Posterior cingulate gyrus (tissue), 11 donors: ENCODE measurements at places on chromosomes 2 and 18.

DNA sequence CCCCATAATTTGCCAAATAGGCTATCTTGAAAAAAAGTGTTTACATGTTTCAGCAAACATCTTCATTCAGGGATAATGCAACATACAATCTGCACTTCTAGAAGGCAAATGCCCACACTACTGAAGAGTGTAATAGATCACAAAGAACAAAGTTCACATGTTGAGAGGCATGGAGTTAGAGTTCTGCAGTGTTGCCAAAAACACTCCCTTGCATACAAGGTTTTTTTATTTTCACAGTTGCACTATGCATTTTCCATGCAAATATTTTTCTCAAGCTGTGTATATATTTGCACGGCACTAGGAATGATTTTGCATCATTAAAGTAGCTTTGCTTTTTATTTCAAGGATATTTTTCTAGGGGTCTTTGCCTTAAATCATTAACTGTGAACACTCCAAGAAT lies 409.9 kb downstream of the THSD7B start:
- no peak for DNase-seq

- no peak for DNase-seq
Measured at GRCh38 chr2:70990216-70990615, 4.5 kb downstream of the TEX261 start.

DNA sequence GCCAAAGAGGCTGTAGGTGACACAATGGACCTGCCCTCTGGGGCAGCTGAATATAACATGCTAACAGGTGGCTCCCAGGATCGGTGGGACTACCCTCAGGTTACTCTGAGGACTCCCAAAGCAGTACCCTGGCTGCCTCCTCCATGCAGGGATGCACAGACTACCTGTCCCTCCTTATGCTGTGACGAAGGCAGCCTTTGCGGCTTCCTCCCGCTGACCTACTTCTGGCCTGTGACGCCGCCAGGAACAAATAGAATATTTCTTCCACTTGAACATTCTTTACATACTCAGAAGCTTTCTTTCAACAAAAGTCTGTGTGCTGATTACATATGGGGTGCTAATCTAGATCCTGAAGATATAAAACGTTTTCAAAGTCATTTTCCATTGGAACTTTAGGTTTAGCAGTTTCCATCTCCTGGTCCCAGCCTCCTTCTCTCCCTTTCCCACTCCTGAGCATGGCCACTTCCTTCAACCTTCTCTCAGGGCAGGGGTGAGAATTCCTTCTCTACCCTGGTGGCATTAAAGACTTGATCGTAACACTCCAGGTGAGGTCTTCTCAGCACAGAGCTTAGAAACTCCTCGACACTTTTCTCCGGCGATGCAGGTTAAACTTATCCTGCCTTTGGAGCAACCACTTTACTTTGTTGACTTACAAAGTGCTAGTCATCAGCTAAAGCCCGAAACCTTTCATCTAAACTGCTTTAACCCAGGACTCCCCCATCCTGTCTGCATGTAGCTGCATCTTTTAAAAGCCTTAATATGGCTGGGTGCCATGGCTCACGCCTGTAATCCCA lies 58.9 kb upstream of the STK17B start:
- DNase-seq = no peak

DNA sequence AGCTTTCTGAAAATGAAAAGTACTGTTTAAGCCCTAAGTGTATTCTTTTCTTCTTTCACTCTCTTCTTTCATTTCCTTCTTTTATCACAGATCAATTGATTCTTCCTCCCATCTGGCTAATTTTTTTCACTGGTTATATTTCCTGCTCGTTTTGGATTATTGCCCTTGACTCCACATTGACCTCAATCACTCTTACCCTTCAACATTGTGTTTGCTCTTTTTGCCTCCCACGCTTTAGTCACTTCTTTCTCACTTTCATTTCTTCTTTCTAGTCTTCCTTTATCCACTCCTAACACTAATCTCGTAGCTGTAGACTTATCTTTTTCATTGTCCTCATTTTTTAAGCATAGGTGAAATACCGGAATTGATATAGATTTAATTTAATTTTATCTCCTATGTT lies 320.3 kb upstream of the VRK2 start:
- DNase-seq = no peak

GRCh38 chr2:65539633-65540032 lies 107.2 kb upstream of the SPRED2 start:
- DNase-seq = no peak

- no peak for DNase-seq
Measured at GRCh38 chr2:226669249-226669648, 130.4 kb downstream of the IRS1 start.

DNA sequence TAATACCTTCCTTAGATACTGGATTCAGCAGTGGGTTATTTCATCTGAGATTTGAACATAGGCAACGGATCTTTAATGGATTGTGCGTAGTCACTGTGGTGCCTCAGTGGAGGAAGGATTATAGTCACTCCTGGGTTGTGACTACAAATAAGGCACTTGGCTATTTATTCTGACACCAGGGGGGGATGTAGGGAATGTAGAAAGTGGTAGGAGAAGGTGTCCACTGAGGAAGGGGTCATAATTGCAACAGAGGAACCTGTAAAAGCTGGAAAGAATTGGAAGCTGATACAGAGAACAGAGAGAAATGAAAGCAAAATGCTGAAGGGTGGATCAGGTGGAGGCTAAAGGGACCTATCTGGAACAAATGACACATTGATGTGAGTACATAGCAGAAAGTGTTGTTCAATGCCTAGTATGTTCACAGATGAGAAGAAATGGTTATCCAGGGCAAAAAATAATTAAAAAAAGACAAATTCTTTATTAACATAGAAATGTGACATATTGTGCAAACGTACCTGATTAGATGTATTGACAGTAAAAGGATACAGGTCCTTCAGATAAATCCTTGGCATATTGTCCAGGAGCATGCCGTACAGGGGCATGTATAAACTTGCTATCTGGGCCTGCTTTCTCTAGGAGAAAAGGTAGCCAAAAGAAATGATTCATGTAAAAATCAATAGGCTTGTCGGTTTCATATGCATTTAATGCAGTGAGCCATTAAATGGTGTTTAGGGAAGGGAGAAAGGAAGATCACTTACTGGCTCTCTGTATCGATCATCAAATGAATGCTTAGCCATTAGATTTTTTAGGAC lies 91.2 kb upstream of the CCDC195 start:
- no peak for DNase-seq

- DNase-seq = peak; percentile 74
Measured at GRCh38 chr2:200177971-200178911, 128.3 kb upstream of the SPATS2L start.

- no peak for DNase-seq
Measured at GRCh38 chr2:169095621-169096105, 26.3 kb downstream of the DHRS9 start.

GRCh38 chr2:2519381-2519780 lies 188.3 kb upstream of the MYT1L start:
- DNase-seq = no peak

DNA sequence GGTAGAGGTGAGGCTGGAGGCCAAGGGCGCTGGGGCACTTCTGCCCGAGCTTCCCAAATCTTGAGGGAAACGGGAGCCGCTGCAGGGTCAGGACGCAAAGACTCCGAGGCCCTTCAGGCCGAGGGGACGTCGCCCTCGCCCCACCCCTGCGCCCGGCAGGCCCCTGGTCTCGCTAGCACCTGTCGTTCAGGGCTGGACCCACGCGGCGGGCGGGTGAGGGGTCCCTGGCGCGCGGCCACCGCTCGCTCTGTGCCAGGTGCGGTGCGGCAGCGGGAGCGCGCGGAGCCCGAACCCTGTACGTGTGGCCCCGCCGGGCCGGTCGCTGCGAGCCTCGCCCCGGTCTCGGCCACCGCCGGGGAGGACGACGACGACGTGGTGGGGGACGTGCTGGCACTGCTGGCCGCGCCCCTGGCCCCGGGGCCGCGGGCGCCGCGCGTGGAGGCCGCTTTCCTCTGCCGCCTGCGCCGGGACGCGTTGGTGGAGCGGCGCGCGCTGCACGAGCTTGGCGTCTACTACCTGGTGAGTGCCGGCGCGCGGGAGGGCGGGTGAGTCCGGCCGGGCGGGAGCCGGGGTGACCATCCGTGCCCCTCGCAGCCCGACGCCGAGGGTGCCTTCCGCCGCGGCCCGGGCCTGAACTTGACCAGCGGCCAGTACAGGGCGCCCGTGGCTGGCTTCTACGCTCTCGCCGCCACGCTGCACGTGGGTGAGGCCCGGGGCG lies 4.9 kb downstream of the ERFE start:
- DNase-seq = peak; percentile 83

DNA sequence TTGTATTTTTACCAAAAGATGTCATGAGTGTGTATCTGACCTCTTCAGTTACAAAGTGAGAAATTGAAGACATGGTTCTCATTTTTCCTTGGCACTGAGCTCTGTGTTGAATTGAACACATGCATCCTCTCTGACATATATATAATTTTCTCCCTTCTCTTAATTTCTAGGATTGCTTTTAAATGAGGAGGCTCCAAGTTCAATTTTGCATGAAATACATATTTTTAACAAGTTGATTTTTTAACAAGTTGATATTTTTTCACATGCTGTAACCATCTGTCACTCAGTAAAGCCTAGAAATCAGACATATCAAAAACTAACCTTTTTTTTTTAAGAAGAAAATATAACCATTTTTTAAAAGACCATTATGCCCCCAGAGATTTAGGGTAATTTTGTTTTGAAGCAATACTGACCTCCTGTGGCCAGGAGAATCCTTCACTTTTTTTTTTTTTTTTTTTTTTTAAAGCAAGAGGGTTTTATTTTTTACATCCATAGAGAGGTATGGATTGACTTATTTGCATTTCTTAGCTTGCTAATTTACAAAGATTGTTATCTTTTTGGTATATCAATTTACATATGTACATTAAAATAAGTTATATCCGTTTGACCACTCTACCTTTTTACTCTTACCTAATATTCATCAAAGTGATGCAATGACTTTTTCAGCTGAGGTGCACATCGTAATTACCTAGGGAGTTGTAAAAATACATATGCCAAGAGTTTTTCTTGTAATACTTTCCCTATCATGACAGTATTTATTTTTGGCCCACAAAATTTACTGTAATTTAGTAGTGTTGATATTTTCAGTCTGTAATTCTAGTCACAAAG lies 161.8 kb downstream of the SOCS6 start:
- DNase-seq = no peak

- no peak for DNase-seq
Measured at GRCh38 chr18:26322890-26323653, 96.8 kb downstream of the TAF4B start.

- DNase-seq = no peak
Measured at GRCh38 chr18:10463096-10463495, 8.7 kb downstream of the APCDD1 start.

- no peak for DNase-seq
Measured at GRCh38 chr2:10432311-10433181, 15.6 kb downstream of the ODC1 start.

DNA sequence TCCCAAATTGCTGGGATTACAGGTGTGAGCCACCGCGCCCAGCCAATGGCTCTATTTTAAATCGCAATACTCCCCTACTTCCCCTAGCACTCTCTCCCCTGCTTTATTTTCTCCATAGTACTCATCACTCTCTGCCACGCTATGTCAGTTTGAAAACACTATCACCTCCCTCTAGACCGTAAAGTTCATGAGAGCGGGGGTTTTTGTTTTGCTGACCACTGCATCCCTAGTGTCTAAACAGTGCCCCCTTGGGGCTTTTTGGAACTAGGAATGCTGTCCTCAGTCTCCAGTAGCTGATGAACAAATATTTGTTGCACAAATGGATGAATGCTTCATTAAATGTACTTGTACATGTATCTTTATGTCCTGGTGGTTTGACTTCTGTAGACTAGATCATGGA lies 44.1 kb downstream of the ATOH8 start:
- no peak for DNase-seq

DNA sequence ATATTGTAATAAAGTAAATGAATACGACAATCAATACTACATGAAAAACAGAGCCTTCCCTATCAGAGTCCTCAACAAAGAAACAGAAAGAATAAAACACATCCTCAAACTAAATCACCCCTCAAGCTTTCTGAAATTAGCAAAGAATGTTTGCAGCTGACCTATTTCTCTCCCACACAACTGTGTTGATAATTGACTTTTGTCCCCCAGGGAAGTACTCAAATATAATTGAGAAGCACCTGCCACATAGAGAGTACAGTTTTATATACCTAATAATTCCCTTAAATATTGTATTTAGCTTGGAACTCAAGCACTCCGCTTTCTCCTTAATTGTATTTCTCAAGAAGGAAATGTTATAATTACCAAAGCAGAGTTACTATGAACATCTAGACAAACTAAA lies 12.6 kb downstream of the CACNB4 start:
- no peak for DNase-seq

DNA sequence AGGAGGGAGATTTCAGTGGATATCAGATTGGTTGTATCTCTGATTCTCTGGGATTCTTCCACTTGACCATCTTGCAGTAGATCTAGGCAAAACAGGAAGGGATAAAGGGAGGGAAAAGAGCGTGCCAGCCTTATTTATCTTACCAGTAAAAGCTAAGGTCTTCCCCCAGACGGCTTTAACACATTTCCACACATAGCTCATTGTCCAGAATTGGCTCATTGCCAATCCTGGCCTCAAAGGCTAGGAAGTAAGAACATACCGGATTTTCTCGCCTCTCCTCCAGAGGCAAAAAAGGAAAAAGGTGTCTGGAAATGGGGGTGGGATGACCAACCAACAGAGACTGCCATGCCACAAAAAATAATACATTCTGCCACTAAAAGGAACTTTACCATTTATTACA lies 411.6 kb upstream of the NRP2 start:
- DNase-seq = no peak

DNA sequence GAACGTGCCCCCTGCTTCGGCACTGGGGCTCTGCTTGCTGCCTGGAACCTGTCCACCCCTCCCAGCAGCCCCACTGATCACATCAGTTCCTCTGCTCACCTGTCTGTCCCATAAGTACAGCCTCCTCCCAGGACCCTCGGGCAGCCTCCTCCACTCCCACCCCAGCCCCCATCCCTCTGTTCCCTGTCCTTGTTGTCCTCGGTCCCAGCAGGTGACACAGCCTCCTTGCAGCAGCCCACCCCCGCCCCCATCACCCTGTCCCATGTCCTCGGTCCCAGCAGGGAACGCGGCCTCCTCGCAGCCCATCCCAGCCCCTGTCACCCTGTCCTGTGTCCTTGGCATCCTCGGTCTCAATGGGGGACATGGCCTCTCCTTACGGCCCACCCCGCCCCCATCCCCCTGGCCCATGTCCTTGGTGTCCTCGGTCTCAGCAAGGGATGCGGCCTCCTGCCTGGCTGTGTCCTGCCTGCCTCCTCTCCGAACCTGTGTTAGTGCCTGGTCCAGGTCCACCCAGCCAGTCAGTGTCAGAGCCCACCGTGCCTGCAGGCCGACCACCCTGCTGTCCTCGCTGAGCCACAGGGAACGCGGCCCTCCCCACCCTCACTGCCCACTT lies 4.3 kb upstream of the OTOS start:
- no peak for DNase-seq

DNA sequence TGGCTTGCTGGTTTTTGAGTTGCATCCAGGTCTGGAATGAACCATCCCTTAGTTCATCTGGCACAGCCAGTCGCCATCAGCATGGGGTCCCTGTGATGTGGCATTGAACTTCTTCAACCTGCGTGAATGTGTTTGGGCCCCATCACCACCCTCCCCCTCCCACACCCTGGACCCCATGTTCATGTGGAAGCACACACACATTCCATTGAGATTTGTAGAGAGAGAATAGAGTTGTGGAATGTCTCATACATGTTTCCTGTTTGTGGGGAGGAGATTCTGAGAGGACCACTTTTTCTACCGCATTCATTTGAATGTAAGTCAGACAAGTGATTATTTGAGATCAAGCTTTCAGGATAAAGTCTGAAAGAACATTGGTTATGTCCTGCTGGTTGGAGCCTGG lies 117.6 kb upstream of the EML6 start:
- DNase-seq = no peak

- peak; percentile 16 for DNase-seq
Measured at GRCh38 chr2:85523062-85523902, 15.7 kb upstream of the MAT2A start.
